Left lung (tissue), 14 donors: ENCODE measurements at places on chromosomes 3 and 15. TPM values are rescaled to one million over a fixed set of nuclear protein-coding genes. Genes with fewer than 3 reads are reported as not detected.

DNA sequence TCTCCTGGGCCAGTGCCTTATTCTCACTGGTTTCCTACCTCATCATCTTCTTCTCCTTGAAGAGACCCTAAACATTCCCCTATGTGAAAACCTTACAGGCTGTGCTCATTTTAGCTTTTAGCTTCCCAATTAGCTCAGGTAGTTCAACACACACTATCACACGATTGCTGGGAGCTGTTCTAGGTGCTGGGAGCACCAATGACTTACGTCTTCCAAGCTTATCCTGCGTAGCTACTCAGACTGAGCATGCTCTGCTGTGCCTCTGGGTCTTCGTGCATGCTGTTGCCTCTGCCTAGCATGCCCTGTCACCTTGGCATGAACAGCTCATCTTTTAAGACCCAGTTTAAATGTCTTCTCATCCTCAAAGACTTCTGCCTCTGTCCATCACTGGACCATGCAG is 55.7 kb upstream of the APEH start:
- DNase-seq, result no peak

DNA sequence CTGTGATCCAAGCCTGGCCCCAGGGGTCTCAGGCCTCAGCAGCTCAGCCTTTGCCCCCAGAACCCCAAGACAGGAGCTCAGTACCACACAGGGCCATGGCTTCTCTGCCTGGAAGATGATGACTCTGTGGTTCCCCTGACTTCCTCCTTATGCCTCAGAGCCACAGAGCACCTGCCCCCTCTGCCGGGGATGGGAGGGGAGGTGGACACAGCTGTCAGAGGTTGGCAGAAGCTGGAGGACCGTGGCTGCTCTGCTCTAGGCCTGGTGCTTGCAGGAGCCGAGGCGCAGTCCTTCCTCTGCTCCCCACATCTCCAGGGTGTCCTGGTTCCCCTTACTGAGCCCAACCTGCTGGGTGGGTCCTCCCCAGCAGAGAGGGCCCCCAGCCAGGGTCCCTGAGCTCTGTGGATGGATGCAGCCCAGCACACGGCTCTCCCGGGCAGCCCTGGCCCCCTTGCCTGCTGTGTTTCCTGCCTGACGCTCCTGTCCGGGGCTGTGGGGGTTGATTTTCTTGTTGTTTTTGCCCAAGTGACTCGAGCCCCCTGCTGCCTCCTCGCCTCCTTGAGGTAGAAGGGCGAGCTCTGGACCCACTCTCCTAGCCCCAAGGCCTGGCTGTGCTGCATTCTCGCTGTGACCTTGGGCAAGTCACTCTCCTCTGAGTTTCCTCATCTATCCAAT is 36.6 kb downstream of the PSTPIP1 start:
- DNase-seq, result no peak

DNA sequence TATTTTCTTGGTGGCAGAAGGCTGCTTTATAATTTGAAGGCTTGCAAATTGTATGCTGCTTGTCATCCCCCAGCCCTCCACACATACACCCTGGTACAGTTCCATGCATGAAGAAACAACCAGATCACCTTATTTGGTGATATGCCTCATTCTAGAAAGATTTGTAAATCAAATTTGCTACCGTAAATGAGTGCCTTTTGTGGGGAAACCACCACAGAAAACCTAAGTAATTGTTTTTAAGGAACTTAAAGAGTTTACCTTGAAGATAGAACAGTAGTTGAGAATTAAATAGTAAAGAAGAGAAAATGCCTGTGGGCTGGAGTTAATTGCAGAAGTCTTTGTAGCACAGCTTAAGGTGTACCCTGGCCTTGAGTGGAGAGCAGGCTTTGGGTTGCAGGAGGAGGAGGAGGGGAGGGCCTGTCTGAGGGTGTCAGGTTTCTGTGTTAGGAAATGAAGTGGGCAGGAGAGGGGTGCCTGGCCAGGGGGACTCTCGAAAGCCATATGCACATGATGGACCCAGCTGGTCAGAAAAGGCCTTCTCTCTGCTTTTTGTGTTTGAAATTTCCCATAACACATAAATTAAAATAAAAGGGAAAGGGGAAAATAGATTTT is 6.9 kb downstream of the NIPA2 start:
- no peak for DNase-seq

GRCh38 chr15:62828364-62828763 is 214.2 kb upstream of the TPM1 start:
- DNase-seq, result no peak

DNA sequence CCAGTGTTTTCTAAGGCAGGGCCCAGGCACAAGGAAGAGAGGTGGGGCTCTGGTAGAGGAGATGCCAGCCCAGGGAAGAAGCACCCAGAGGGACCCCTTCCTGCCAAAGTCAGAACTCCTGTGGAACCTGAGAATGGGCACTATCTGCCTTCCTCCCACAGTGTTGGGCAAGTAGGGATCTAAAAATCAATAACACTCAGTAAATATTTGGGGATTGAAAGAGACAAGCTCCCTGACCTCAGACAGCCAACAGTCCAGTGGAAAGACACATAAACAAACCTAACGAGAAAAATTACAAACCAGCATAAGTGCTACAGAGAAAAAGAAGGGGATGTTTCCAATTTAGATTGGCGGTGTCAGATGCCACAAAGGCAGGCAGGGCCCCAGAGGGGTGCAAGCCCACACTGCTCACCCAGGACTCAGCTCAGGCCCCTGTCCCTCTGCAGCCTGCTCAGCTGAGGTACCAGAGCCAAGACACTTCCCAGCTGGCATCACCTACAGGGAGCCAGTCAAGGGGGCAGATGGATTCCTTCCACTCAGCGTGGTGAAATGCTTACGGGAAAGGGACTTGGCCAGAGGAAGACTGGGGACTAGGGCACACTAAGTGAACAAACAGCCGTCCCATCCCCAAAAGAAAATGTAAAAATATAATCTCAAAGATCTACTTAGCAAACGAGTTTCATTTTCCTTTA is 15.9 kb downstream of the ADCY5 start:
- no peak for DNase-seq

DNA sequence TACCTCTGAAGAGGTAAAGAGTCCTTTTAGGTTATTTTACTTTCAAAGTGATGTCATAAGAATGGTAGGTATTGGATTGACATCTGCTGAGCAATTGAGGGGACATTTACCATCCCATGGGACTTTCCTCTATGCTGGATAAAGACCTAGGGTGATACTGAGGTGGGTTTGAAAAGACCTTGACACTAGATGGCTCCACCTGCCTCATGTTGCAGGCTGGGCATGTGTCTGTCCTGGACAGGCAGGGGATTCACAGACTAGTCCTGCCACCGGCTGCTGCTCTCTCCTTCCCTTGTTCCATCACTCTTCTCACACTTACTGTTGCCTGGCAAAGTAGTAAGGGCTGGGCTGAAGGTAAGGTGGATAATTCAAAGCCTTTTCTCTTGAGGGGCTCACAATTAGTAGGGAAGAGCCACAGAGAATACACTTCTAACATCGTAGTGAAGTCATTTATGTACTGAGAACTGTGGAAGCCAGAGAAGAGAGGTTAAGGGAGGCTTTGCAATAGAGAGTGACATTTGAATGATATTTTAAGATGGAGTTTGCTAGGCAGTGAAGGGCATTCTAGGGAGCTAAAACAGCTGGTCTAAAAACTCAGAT is 27.7 kb downstream of the TRAK1 start:
- no peak for DNase-seq

GRCh38 chr3:156551261-156551660 is 3.7 kb downstream of the SSR3 start:
- DNase-seq, result no peak

- DNase-seq, result no peak
Measured at GRCh38 chr3:39108200-39108710, 775 bp downstream of the TTC21A start.

DNA sequence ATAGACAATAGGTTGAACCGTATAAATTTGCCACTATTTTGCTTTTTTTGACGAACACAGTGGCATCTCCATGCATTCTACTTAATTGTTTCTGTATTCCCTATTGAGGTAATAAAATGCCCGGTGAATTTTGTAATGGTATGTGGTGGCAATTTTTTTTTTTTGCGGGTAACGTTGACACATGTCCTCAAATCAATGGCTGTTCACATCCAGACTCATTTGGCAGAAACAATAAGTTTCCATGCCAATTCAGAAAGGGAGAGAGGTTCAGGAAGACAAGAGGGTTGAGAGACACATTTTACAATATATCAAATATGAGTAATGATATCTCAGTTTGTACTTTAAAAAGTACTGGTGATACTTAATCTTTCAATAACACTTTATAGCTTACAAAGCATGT is 463.9 kb downstream of the WDR72 start:
- DNase-seq, result no peak

DNA sequence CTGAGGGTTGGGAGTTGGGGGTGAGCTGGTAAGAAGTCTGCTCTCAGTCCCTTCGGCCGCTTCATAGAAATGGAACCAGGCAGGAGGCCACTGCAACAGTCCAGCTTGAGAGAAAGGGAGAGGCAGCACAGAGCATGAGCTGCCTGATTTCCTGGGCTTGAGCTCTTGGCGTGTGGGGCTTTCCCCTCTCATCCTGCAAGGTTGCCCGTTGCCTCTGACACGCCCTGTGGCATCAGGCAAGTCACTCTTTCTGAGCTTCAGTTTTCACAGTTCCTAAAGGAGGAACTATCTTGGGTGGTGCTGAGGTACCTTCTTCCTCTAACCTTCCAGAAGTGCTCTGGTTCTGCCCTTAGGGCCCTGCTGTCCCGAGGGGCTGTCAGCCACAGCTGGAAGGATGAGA is 4.9 kb downstream of the MESP2 start:
- no peak for DNase-seq

Gene MYO5C
- total RNA-seq, result 78.3 TPM

Gene RARB
- total RNA-seq, result 8.1 TPM

Gene ADAMTS9
- total RNA-seq, result 36.9 TPM
